D341Med (cell line): ENCODE measurements at places on chromosomes 4 and X.

- DNase-seq = no peak
These were observed 17.9 kb upstream of the ADD1 start for GRCh38 chr4:2825740-2826139.

- DNase-seq = peak; percentile 58
These were observed 1.7 kb upstream of the TRPC5OS start for GRCh38 chrX:111874241-111874640.

- no peak for DNase-seq
These were observed 393.8 kb upstream of the CNKSR2 start for GRCh38 chrX:20980426-20980825.

GRCh38 chr4:33931026-33931425 lies 2313.3 kb downstream of the ARAP2 start:
- DNase-seq = no peak

DNA sequence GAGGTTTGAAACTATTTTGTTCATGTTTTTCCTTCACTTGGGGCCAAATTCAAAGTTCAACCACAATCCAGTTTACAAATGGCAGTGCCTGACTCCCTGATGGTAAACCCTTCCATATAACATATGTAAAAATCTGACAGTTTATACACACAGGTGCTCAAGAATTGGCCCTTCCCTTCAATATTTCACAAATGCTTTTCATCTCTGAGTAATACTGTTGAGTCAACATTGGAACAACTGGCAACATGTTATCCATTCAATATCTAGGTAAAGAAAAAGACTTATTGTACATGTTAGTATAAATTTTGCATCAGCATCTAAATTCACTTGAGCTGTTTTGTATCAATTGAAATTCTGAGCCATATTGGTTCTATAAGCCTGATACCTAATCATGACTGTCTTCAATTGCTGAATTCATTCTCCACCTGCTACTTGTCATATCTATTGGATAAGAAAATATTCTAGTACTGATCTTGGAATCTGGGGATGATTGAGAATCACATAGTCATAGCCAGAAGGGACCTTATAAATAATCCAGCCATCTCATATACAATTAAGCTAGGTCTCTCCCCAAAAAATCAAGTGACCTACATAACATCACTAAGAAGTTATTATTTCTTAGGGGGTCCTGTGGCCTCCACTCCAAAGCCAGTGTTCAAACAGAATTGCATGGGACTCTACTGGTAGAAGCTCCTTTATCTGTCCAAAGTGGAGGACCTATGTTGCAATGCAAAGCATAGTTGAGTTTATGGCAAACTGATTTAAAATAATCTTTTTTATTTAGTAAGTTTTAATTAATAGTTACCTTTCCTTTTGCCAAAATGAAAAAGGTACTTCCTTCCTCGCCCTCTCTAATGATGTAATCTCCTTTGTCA lies 61.9 kb downstream of the PRKG2 start:
- DNase-seq = no peak

DNA sequence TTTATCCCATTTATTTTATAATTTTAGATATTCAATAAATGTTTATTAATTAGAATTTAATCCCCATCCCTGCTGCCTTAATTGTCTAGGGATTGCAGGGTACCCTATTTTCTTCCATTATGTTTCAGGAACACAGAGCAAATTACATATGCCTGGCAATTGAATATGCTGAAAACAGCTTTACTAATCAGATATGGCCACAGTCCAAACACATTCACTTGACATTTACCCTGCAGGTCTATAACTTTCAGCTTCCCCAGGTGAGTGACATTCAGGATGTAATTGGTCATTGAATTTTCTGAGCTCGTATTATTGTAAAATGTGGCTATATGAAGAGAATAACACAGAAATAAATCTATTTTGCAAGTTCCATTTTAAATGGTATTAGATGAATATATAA lies 218.7 kb upstream of the NDST4 start:
- DNase-seq = no peak

DNA sequence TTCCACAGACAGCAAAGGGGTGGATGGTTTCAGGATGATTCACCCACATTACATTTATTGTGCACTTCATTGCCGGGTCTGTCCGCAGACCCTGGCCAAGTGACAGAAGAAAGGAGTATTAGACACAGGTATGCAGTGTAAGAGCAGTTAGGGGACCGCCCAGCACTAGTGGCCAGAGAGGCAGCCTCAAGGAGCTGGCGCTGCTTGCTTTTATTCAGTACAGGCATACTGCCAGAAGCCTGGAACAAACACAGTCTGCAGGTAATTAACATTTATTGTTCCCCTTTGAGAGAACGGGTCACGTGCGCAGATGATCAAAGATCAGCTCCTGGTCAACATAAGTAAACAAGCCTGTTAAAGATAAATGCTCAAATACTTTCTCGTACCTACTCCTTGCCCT lies 1639.0 kb upstream of the IGFBP7 start:
- no peak for DNase-seq

- no peak for DNase-seq
These were observed 11.3 kb downstream of the SLC38A5 start for GRCh38 chrX:48458711-48459110.

DNA sequence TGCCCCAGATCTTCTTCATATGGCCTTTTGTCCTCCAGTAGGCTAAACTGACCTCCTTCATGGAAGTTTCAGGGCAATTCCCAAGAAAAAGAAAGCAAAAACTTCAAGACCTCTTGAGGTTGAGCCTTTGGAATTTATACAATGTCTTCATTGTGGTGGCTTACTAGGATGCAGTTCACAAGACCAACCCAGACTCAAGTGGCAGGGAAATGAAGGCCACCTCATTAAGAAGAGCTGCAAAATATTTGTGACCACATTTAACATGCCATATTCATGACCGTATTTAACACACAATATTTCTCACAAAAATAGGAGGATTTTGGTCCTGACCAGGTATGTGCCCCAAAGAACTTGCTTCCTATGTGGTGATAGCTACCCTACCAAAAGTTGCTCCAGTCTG lies 605.5 kb upstream of the PITX2 start:
- DNase-seq = no peak

- DNase-seq = no peak
These were observed 53.4 kb downstream of the AFAP1 start for GRCh38 chr4:7886007-7886973.

- DNase-seq = no peak
These were observed 139.7 kb downstream of the TSPAN5 start for GRCh38 chr4:98518559-98519267.

GRCh38 chr4:163485589-163485988 lies 8.9 kb upstream of the TMA16 start:
- no peak for DNase-seq

DNA sequence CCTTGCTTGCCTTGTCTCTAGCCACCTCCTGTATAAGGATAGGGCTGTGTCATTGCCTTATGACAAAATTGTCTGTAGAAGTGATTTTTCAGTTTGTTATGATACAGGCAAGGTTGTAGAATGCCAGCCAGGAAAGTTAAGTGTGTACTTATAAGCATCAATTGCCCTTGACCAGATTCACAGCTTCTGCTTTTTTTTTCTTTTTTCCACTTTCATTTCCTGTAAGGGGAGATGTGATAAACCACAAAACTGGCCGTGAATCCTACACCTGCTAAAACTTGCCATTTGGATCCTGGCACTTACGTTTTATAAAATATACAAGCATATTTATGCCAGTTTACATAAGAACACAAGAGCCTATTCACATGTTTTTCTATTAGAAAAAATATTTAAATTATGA lies 35.0 kb upstream of the BMPR1B start:
- DNase-seq = no peak

DNA sequence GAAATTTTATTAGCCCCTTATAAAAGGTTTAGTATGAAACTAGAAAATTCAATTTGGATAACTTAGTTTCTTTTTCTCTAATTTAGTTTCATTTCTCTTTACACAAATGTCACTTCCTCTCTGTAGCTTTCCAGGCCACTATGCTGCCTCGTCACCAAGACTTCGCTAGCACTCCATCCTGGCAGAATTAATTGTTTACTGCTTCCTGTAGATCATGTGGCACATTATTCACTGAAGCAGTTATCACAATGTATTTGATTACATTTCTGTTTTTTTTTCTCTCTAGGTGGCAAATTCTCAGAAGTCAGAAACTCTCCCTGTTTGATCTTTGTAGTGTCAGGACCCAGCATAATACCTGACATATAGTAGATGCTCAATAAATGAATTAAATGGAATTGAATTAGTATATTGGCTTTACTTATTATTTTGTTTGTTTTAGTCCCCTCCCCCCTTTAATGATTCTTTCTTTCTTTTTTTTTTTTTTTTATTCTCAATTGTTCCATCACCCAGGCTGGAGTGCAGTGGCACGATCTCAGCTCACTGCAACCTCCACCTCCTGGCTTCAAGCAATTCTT lies 9.3 kb upstream of the SAT1 start:
- no peak for DNase-seq

DNA sequence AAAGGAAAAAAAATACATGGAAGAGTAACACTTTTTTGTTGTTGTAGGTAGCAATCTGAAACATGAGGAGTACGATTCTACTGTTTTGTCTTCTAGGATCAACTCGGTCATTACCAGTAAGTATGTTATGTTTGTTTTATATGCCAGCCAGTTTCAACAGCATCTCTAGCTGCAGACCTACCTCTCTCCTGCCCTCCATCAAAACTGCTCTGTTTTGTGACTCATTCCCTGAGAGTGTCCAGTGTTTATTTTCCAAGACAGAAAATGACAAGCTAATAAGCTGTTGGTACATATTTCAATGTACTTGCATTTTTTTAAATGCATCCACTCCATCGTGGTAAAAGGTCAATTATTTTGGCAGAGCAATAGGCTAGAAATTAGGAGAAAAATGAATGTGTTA lies 347 bp downstream of the AMTN start:
- no peak for DNase-seq

DNA sequence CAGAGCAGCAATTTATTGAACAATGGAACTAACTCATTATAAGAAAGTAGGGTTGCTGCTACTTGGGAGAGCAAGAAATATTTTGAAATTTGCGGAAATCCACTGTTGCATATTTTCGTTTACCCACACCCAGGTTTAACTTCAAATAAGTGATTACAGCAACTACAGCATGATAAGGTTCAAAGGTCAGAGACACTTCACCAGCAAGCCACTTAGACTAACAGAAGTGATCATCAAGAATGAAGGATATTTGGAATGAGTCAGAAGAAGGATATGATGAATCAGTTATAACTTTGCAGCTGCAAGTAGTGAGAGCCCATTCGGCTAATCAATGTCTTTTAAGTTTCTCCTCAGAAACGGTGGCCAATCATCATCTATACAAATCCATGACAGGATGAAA lies 199.3 kb downstream of the TMA16 start:
- DNase-seq = no peak

- no peak for DNase-seq
These were observed 658 bp downstream of the SCOC start for GRCh38 chr4:140374130-140374477.

DNA sequence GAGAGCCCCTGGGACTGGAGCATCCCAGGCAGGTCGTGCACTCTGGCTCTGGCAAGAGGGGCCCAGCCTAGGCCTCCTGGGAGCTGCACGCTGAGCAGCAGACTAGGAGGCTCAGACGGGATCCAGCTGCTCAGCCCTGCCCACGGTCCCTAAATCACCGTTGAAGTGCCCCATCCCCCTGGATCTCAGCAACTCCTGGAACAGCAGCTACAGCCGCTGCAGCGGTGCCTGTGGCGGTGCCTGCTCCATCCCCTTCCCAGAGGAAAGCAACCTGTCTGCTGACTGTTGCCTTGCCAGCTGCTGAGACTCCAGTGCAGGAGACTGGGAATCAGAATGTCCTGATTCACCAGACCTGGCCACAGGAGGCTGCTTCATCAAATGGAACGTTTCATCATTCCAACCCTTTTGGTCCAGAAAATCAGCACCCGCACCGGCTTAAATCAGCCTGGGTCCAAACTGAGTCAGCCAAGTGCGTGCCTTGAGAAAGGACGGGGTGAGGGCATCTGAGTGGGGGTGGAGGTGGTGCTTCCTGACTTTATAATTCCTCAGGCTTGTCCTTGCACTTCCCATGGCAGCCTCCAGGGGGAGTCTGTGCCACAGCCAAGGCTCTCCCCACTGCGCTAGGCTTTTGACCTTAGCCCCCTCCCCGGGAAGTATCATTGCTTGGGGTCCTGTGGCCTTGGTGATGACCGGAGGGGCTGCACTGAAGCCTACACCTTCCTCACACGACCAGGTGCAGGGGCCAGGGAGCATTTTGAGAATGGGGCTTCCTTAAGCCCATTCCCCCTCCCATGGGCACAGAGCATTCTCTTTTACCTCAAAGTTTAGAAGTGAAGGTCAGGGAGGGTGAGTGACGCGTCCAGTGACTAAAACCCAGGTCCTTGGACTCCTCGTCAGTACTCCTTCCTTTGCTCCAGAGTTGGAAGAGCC lies 6.5 kb downstream of the ZNF185 start:
- peak; percentile 75 for DNase-seq
